SW 1271 (cell line): ENCODE measurements at places on chromosomes 11 and 22.

DNA sequence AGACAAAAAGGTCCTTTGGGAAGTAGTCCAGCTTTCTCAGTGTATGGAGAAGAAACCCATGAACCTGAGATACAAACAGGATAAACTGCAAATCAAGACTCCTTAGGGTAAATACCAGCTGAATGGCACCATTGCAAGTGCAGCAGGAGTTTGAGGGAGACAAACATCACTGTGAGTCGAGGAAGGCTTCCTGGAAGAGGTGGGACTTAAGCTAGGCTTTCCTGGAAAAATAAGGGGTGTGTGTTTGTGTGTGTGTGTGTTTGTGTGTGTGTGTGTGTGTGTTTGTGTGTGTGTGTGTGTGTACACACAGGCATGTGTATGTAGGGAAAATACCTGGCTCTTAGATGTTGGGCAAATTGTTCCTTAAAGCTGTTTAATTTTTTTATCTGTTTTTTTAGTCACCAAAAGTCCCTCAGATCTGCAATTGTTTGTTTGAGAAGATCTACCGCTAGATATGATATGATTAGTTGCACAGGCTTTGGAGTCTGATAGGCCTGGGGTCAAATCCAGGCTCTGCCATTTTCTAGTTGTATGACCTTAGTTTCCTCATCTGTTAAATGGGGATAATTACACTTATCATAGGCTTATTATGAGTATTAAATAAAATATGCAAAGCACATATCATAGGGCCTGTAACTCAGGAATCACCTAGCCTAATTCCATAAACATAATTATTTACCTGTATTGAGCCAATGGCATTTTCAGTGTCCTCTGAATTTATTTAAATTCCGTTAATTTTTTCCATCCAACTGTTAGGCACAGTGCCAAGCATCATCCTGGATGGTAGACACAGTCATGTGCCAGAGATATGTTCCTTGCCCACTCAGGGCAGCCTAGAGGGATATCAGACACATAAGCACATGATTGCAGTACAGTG lies 85.6 kb upstream of the EED start:
- no peak for DNase-seq

DNA sequence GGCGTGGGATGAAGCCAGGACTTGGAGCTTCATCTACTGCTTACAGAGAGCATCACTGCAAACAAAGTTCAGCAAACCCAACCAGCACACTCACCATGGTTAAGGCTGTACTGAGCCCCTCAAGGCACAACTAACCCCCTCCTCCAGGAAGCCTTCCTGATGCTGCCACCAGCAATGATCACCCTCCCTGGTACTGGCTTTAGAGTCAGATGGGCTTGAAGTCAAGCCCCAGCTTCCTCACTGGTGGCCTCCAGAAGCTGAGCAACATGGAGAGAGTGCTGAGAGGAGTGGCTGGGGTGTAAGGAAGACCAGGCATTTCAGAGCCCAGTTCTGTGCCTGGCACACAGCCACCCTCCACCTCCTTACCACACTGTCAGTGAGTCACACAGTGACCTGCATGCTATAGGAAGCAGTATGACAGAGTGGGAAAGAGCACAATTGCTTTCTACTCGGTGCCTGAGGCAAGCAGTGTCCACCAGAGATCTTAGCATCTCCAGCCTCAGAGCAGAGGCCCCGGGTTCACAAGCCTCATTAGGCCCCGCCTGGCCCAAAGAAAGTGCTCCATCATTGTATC lies 24.7 kb upstream of the BAIAP2L2 start:
- peak; percentile 16 for DNase-seq

DNA sequence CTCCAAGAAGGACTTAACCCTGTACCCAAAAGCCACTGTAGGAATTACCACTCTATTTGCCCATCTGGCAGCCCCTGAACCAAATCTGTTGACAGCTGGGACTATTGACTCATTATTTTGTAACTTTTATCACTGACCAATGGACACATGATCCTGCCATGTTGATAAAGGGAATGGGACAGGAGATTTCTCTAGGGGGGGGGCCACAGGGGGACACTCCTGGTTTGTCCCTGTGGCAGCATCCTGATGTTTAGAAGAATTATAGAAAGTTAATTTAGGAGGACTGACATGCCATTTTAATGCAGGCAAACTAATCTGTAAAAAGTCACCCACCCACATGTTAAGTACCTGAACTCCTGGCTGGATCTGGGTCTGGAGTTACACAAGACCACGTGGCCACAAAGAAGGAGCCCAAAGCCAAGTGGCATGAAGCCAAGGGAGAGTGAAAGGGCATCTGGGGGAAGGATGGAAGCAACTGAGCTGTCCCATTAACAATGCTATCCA lies 558.1 kb downstream of the ETS1 start:
- DNase-seq = no peak

GRCh38 chr22:19067696-19068348 lies 54.4 kb downstream of the DGCR2 start:
- DNase-seq = no peak

DNA sequence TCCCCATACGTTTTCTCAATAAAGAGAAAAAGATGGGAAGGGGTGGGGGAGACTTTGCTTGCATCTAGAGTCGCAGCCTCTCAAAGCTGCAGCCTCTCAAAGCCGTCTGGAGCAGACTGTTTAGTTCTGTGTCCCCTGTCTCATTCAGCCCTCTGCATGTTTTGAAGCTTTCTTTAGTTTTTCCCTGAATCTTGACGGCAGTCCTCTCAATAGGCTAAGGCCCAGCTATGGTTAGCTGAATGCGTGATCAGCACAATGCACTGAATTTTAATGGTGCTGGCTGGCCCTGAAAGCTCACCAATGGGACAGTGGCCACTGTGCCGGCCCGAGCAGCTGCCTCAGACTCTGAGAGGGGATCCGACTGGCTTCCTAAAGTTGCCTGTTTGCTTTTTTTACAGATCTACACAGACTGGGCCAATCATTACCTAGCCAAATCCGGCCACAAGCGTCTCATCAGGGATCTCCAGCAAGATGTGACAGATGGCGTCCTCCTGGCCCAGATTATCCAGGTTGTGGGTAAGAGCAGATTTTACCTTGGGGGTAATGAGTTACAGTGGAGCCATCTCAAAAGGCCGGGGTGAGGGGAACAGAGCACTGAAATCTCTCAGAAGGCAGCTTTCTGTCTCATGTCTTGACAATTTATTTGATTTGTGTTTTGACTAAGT lies 119.6 kb downstream of the NAV2 start:
- no peak for DNase-seq

GRCh38 chr22:46829941-46830715 lies 67.7 kb downstream of the TBC1D22A start:
- DNase-seq = no peak

DNA sequence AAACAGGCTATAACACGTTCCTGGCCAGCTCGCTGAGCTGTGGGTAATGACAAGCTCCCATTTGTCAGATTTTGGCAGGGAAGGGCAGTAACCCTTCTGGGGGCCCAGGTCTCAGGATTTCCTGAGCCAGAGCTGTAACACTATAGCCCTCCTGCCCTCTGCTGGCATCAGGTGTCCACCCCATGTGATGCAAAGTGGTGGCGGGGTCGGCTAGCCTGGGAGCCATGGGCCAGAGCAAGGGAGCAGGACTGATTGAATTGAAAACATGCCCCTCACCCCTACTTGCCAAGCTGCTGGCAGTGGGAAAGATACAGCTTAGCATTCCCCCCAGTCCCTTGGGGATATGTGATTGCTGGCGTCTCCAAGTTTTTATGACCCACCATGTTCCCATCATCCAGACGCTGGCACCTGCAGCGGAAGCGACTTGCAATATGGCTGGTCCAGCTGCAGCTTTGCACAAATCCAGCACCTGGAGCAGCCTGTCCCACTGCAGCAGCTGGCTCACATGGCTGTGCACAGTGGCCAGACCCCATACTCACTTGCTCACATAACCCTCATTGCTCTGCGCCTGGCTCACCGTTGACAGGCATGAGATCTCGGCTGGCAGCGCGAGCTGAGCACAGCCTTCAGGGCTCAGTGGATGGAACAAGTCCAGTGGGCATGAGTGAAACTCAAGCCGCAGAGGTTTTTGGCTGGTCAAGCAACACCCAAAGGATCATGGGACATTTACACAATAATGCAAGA lies 1147.8 kb downstream of the JRKL start:
- no peak for DNase-seq

DNA sequence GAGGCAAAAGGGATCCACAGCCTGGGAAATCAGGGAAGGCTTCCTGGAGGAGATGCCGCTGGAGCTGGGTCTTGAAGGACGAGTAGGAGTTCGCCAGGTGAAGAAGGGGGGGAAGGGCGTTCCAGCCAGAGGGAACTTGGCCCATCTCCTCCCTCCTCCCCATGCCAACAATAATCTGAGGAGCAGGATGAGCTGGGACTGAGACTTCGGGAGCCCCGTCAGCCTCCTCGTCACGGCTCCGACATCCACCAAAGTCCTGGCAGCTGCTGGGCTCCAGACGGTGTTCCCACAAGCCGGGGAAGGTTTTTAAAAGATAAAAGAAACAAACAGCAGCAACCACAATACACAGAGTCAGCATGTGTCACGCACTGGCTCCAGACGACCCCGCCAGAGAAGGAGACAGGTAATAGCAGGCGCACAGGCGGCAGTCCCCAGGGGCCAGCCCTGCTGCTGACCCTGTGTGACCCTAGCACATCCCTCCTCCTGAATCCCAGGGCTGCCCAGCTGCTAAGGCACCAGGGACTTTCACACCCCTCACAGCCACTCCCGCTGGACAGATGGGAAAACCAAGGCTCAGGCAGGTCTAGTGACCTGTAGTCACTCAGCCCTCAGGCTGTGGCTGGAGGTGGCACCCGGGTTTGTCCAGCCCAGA lies 37.3 kb downstream of the NUP50 start:
- DNase-seq = no peak

GRCh38 chr11:121212536-121213361 lies 79.8 kb upstream of the SC5D start:
- DNase-seq = no peak

DNA sequence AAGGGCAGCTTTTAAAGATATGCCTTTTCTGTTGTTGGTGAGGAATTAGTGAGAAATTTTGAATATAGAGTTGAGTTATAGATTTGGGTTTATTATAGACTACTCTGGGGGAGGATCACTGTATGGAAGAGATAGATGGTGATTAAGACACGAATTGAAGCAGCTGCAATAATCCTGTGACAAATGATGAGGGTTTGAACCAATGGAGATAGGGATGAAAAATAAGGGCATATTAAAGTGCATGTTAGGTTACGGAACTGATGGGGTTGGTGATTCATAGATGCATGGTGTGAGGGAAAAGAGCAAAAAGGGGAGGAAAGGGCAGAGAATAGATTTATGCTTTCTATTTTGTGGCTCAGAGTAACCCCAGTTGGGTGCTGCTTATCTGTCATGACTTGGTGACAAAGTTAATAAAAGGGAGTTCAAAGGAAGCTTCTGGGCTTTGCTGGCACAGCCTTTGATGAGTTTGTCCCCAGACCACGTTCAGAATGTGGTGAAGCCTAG lies 11.8 kb downstream of the C11orf87 start:
- no peak for DNase-seq

DNA sequence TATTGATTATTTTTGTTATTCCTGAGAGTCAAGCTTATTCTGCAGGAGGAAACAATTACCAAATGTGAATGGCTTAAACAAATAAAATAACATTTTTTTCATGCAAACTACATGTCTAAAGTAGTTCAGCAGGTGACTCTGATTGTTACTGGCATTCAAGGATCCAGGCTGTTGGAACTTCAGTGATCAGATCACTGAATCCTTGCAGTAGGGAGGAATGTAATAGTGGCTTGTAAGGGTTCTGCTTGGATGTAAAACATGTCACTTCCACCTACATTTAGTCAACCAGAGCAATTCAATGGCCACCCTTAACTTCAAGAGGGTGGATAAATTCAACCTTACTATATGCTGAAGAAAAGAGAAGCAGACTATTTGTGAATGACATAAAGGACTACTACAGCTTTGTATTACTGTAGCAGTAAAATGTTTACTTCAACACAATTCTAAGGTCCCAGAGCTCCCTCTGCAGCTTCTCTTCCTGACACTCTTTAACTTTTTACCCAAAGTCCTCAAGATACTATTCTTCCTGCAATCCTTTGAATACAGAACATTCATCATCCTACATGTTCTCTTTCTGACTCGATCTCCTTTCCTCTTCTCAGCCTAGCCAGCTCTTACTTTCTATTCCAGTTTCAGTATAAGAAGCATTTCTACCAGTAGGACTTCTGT lies 284.0 kb downstream of the LRRC4C start:
- no peak for DNase-seq

DNA sequence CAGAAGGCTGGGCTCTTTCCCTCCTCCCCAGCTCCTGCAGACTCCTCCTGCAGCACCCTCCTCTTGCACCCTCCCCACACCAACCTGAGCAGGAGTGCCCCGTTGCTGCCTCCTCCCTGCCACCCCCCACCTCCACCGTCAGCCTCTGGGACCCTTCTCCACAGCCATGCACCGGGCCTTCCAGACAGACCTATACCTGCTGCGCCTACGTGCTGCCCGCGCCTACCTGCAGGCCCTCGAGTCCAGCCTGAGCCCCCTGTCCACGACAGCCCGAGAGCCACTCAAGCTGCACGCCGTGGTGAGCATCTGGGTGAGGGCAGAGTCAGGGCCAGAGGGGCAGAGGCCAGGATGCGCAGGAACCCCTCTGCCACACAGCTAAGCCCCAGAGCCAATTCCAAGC lies 16.2 kb downstream of the ZDHHC24 start:
- DNase-seq = no peak

DNA sequence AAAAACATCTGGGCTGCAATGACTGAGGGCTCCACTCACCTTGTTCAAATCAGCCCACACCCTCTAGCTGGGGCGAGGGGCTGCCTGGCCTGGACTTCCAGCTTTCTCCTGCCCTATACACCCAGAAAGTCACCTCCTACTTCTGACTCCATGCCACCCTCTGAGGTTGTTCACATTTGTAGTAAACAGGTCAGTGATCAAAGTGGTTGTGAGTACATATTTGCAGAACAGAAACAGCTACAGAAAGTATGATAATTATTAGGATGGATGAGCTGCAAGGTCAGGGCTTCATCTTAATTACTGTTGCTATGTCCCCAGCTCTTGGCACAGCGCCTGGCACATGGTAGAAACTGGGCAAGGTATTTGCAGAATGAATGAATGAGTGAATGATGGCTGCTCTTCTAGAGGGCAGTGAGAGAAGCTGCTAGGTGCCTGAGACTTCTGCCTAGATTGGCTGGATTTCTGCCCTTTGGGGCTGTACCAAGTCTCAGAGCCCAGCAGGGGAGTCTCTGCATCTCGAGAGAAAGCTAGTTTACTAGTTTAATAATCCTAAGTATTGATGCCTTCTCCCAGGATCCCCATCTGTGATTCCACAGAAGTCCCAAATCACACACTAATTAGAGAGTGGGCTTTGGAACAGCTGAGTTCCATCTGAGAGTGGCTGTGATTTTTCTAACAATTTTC lies 36.0 kb downstream of the SYT13 start:
- DNase-seq = no peak

DNA sequence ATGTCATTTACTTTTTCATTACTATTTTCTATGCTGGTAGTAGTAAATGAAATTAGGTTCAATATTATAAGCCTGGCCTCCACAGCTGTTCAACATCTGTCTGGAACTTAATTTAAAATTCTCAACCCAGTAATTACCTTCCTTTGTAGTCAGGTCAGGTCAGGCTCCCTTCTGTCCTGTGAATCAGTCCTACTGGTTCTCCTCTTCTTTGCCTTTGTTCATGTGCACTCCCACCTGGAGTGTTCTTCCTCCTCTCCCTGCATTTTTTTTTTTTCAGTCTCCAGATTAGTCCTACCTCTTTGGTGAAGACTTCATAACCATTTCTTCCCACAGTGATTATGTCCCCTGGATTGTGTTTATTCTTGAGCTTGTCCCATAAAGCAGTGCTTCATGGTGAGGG lies 67.9 kb downstream of the DKK3 start:
- no peak for DNase-seq
